ENCODE measurements at places on chromosomes 12 and 14. TPM values are rescaled to one million over a fixed set of nuclear protein-coding genes. Genes with fewer than 3 reads are reported as not detected.

GRCh38 chr14:39229222-39229543 is 4.5 kb upstream of the MIA2 start:
- no peak for DNase-seq

GRCh38 chr14:30177781-30178180 is 250.1 kb upstream of the PRKD1 start:
- DNase-seq: no peak

The GPRC5D gene
- polyA plus RNA-seq: not detected

DNA sequence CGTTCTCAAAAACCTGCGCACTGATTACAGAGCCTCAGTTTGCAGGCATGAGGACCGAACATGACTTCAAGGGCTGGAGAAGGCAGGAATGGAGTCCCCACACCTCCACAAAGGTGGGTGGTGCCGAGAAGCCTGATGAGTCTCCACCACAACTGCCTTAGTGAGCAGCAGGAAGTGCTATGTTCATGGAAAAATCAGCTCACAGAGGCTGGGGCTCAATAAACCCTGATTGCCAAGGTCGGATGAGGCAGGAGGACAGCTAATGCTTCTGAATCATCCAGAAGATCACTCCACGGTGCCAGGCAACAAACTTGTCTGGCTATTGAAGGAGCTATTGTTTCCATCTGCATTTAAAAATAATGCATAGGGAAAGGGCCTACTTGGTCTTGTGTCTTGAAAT is 31.1 kb downstream of the APPL2 start:
- DNase-seq: no peak

- no peak for DNase-seq
Measured at GRCh38 chr14:50728836-50729235, 60.7 kb upstream of the SAV1 start.

DNA sequence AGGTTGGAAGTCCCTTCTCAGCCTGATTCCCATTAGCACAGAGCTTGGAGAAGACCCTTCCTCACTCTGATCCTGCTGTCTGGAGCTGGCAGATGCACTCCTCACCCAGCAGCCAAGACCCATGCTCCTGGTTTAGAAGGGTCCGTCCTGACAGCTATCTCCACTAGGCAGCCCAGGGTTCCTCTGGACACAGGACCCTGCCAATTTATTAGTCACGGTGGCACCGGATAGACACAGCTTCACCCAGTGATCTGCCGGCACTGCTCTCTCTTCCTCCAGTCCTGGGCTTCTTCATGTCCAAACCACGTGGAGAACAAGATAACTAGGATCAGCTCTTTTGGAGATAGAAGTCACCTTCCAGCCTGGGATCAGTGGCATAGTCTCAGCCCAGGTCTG is 26.2 kb upstream of the TCL1B start:
- DNase-seq: no peak

The TNFRSF1A gene
- polyA plus RNA-seq: 41.3 TPM

GRCh38 chr12:130220706-130221100 is 58.4 kb downstream of the FZD10 start:
- DNase-seq: no peak

DNA sequence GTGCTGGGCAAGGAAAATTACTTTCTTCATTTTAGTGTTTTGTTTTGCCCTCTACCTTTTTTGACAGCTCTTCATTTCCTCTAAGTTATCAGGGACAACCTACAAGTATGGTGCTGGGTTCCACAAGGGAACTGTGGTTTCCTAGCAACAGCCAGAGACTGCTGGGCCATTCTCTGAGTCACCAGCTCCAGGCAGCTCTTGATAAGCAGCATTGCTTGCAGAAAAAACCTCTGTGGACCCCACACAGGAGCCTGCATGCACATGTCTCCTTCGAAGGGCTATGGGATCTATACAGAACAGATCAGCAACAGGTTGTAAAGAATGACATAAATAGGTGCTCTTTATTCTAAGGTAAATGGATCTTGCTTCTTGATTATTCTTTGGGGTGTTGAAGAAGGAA is 81.0 kb upstream of the CCDC196 start:
- DNase-seq: no peak
